ENCODE measurements at places on chromosomes 12 and 14. TPM values are rescaled to one million over a fixed set of nuclear protein-coding genes. Genes with fewer than 3 reads are reported as not detected.

The PRIMA1 gene
- 1.0 TPM for polyA plus RNA-seq

The CLEC2D gene
- 2.5 TPM for polyA plus RNA-seq

The TMX1 gene
- 12.3 TPM for polyA plus RNA-seq

The VRK1 gene
- 6.6 TPM for polyA plus RNA-seq

DNA sequence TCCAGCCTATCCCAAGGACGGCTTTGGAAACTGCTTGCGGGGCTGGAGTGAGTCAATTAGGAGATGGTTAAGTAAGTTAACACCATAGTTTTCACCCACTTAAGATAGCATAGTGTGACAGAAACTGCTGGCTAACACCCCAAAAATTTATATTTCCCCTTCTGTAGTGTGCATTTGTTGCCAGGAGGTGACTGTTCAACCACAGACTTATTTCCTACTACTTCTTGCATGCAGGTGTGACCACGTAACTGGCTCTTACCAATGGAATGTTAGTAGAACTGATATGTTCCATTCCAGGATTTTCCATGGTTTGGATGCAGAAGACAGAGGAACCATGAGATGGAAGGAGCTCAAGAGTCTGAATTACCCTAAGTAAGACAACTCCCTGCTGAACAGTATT is 52.9 kb upstream of the SLC35F4 start:
- no peak for DNase-seq

- DNase-seq, result no peak
Observed at GRCh38 chr12:126608607-126609175, 1543.5 kb downstream of the AACS start.

- no peak for DNase-seq
Observed at GRCh38 chr12:114888448-114888847, 204.5 kb upstream of the TBX3 start.

DNA sequence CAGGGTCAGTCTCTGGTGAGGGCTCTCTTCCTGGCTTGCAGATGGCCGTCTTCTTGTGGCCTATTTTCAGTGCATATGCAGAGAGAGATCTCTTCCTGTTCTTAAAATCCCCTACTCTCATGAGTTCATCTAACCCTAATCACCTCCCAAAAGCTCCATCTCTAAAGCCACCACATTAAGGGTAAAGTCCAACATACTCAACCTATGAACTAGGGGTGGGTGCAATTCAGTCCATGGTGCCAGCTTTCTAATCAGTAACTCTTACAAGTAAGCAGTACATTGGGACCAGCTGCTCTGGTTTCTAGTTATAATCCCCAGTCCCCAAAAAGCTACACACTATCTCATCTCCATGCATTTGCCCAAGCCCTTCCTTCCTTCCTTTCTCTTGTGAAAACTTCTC is 365.1 kb downstream of the MED13L start:
- DNase-seq, result no peak

- no peak for DNase-seq
Observed at GRCh38 chr12:107126796-107127481, 33.6 kb upstream of the CRY1 start.

DNA sequence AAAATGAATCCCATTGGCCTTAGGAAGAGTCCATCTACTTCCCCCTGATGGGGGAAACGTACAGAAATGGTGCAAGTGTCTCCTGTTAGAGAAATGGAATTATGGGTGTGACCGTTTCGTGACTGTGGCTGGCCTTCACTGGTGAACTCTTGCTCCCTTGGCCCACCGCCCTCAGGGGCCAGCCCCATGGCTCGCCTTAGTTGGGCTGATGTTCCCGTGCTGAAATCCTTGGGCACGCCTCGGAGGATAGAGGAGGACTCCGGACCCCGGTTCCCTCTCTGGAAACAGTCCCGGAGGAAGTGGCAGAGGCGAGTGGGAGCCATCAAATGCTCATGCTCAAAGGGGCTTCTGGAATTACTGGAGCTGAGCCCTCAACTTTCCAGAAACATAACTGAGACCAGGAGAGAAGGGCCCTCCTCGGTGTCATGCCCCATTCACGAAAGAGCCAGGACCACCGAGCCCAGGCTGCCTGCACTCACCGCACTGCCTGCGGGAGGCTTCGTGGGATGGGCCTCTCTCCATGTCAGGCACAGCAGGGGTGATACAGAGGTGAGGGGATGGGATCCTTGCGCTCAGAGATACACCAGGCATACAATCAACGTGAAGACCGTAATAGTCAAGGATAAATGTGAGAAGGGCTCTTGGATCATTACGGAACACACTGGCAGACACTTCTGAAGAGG is 10.1 kb upstream of the CACNA2D4 start:
- DNase-seq, result peak; percentile 13

GRCh38 chr12:49547090-49547690 is 8.4 kb downstream of the KCNH3 start:
- no peak for DNase-seq

DNA sequence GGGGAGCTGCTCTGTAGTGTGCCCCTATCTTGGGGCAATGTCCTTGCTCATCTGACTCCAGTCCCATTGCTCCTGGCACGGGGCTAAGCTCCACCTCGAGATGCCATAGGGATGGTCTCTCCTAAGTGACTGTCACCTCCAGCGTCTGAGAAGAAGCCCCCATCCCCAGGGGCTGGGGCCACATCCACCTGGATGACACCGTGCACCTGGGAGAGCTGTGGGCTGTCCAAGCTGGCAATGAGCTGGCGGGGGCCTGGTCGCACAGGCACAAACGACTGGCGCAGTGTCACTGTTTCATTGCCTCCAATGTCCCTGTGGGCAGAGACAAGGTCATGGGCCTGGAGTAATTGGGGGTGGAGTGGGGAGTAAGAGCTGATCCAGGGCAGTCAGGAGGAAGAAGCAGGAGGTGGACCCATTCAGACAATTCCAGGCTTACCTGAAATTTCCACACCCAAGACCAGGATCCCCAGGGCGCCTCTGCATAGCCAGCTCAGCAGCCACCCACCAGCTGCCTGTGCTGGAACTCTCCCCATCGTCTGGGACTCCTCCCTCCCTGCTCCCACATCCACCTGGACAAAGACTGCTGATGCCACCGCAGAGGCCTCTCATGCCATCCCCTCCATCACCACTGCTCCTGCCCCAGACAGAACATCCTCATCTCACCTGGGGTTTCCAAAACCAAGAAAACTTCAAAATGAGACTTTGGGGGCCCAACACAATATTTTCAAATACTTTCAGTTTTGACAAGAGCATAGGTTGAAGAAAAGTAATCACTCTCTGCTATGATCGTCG is 7.0 kb upstream of the TINF2 start:
- no peak for DNase-seq

DNA sequence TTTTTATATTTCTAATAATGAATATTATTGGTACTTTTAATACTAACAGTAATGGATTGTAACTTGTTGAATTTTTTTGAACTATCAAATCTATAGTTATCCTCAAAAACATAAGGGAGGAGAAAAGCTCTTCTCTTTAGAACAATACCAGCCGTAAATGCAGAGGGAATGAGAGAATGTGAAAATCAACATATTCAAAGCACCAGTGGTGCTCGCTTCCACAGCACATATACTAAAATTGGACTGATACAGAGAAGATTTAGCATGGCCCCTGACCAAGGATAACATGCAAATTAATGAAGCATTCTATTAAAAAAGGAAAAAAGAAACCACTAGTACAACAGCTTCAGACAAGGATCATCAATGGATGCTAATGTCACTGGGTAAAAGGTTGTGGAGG is 15.8 kb downstream of the R3HDM2 start:
- no peak for DNase-seq

GRCh38 chr12:125015680-125016310 is 22.4 kb downstream of the BRI3BP start:
- DNase-seq, result no peak

DNA sequence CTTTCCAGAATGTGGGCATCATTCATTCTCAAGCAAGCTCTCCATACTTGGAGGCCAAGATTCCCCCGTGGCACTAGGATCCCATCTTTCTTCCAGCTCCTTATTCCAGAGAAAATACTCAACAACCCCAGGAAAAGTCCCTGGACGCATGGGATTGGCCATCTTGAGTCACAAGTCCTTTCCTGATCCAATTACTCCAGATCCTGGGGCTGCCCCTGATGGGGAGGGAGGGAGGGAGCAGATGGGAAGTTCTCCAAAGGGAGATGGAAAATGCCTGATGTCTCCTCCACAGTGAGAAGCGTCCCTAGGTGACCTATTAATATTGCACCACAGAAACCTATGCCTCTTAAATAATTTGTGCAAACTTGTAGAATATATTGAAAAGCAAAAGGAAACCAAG is 12.4 kb upstream of the KCNK13 start:
- DNase-seq, result no peak

DNA sequence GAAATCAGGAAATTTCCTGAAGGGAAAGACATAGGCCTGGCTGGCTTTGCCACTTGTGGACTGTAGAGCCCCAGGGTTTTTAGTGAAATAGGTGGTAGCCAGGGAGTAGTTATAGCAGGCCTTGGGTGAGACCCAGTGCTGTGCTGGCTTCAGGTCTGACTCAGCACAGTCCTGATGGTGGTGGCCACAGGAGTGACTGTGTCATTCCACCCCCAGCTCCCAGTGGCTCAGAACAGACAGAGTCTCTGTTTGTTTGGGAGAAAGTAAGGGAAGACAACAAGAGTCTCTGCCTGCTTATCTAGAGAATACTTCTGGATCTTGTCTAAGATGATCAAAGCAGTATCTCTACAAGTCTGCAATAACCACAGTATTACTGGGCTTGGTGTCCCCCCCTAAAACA is 27.5 kb upstream of the OR6J1 start:
- DNase-seq, result no peak

GRCh38 chr14:76500480-76500879 is 124.5 kb downstream of the ESRRB start:
- no peak for DNase-seq

- DNase-seq, result no peak
Observed at GRCh38 chr14:27739657-27740156, 1026.9 kb upstream of the FOXG1 start.

GRCh38 chr12:107490010-107490409 is 195.6 kb upstream of the PWP1 start:
- no peak for DNase-seq

DNA sequence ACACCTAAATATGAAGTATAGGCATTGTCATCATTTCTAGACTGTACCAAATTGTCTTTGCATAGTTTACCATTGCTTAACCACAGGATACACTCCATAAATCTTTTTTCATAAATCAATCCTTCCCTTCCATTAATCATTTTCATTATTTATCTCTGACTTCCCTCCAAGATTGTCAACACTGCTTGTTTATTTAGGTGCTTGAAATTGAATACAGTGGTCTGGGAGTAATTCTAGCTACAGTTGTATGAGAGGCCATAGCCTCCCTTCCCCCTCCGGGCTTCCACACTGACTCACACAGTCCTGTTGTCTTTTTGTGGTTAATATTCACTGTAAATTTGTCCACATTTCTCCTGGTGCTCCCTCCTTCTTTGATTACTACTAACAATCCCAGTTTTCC is 114.2 kb upstream of the ARID2 start:
- peak; percentile 88 for DNase-seq

DNA sequence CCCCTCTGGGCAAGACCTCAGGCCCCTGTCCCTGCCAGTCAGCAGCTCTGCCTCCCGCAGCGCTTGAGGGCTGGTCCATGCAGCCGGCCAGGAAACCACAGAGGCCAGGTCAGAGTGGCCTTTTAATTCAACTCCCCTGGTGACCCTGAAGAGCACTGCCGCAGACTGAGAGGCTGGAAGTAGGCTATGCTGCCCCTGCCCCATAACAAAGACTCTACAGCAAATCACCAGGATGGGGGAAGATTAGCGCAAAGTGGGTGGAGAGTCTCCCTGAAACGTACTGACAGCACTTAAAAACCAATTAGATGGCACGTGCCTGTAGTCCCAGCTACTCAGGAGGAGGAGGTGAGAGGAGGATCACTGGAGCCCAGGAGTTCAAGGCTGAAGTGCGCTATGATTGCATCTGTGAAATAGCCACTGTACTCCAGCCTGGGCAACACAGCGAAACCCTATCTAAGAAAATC is 70.5 kb downstream of the ITPK1 start:
- DNase-seq, result no peak

DNA sequence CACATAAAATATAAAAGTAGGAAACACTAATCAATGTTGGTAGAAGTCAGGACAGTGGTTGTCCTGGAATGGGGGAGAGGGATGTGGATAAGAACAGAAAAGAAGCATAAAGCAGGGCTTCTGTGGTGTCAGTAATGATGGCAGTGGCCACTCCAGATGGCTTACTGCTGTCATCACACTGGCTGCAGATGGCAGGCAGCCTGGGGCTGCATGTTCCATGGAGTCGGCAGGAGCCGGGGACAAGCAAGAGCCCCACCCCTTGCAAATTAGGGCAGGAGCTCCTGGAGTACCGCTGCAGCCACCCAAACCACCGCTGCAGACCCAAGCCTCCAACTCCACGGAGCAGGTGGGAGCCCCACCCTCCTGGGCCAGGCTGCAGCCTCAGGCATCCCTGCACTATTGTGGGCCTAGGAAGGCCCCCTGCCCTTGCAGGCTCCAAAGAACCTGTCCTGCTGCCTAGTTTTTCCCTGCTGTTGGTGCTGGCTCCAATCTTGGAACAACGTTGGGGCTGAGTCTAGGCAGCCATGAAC is 28.8 kb upstream of the SLC5A8 start:
- DNase-seq, result no peak
